HCT116 (cell line): ENCODE measurements at places on chromosomes 11 and 22.

DNA sequence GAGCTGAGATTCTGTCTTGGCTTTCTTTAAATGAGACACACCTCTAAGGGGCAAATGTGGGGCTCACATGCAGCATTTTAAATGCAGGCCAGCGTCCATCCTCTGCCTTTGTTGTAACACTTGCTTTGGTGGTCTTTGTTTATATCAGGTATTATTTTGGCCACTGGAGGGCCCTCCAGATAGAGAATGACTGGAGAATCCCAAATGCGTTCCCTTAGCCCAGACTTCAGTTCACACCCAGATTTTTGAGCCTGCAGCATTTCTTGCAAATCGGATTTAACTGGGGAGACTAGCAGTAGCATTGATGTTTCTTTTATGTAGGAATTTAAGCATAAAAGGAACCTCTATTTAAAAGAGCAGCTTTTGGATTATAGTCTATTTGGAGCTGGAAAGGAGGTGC lies 200.2 kb upstream of the SORL1-AS1 start:
- DNase-seq: no peak

- no peak for DNase-seq
These were observed 346.2 kb upstream of the PDGFD start for GRCh38 chr11:104510169-104510568.

DNA sequence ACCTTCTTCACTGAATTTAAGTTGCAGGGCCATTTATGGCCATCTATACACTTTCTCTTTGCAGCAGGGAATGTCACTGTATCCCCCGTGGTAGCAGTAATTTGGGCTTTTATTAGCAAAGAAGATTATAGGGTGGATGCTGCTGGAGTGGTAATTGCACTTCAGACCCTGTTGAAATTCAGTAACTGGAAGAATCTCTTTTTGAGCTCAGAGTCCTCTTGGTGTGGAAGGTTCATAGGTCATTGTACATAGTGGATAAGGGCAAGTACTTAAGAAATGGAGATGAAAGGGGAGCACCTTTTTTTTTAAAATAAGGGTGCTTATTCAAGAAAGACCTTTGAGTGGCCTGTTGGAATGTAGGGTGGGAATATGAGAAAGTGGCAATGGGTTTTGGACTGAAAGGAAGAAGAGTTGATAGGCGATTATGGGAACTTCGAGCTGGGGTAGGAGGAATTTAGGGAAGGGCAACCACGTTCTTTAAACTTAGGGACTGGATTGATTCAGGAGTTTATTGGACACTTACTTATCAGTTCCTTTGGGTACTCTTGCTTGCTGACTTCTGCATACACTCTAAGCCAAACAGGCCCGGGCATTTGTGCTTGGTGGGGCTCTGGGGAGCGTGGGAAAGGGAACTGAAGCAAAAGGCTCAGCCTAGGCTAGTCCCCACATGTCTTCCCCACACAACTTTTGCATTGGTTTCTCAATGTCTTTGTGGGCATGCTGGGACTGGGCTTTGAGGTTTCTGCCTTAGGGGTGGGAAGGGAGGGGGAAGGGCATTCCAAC lies 26.5 kb downstream of the CTNND1 start:
- DNase-seq: no peak

- no peak for DNase-seq
These were observed 106.8 kb upstream of the ALX4 start for GRCh38 chr11:44416776-44417175.

GRCh38 chr11:103055221-103055890 lies 36.6 kb downstream of the DCUN1D5 start:
- DNase-seq: peak; percentile 26

GRCh38 chr11:87322568-87322967 lies 284.8 kb downstream of the TMEM135 start:
- no peak for DNase-seq

DNA sequence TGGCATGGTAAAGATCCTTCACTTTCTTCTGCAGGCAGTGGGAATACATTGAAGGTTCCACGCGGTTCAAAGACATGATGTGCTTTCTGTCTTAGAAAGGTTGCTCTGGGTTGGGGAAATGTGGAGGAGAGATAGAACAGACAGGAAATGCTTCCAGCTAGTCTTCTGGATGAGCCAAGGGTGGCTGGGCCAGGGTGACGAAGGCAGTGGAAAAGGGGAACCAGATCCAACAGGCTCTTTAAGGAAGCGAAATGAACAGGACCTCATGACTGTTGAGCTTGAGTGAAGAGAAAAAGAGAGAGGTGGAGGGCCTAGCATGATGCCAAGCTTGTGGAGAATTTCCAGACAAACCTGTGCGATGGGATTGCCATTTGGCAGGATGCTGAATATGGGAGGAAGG lies 56.4 kb upstream of the LMO1 start:
- no peak for DNase-seq

GRCh38 chr22:24938741-24939341 lies 7.7 kb downstream of the LHFPL7 start:
- DNase-seq: no peak
